ENCODE measurements at places on chromosomes 11 and 22.

DNA sequence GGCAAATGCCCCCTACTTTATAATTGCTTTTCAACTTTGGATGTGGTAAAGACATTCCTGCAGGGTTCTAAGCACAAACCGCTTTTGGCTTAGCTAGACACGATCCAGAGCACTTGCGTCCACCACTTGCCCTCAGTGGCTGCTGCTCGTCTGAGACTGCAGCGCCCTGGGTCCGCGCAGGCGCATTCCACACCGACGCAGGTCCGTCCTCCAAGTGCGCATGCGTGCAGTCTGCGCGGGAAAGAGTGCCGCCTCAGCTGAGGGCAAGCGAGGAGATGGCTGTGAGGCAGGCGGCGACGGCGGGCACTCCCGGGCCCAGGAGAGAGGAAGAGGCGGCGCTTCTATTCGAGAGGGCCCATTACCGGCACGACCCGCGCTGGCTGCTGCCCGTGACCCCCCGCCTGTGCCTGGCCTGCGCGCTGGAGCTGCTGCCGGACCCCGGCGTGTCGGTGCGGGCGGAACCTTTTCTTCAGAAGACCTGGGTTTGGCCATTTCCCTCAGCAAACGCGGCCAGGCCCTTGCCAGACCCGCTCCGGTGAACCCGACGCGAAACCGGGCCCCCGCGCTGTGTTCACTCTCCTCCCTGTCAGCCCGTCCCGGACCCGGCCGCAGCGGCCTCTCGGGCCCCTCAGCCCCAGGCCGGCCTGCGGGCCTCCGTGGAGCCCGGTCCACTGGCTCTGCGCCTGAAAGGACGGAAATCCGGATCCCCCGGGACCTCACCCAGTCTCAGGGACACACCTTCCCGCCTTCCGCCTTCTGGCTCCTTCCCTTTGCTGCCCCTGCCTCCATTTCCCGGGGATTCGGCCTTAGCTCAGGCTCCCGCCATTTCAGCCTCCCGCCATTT, at the start of gene MEI1:
TSS of gene MEI1 (plus strand) at position 240 of the 844 bp plus-strand sequence. CDS start at position 276, 36 bp downstream.
- peak; percentile 94 for DNase-seq

GRCh38 chr22:48902983-48903650, 924.6 kb downstream of the BRD1 start:
- no peak for DNase-seq

DNA sequence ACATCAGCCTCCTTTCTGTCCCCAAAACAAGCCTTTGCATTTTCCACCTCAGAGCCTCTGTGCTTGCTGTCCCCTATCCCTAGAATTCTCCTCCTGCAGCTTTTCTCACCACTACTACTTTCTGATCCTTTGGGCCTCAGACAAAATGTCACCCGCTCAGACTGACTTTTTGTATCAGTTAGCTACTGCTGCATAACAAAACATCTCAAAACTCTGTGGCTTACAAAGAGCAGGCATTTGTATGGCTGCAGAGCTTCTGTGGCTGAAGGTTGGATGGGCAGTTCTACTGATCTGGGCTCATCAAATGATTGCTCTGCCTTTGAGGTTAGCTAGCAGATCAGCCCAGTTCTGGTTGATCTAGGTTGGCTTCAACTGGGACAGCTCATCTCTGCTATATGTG, 248.7 kb downstream of the MN1 start:
- DNase-seq = no peak

GRCh38 chr22:47310601-47311000, 548.2 kb downstream of the TBC1D22A start:
- no peak for DNase-seq

- DNase-seq = peak; percentile 21
Observed at GRCh38 chr11:35139722-35140282, 831 bp downstream of the CD44 start.

GRCh38 chr22:37739611-37740049, 42.8 kb downstream of the TRIOBP start:
- DNase-seq = no peak

GRCh38 chr11:111739299-111739698, 26.9 kb downstream of the PPP2R1B start:
- DNase-seq = no peak

DNA sequence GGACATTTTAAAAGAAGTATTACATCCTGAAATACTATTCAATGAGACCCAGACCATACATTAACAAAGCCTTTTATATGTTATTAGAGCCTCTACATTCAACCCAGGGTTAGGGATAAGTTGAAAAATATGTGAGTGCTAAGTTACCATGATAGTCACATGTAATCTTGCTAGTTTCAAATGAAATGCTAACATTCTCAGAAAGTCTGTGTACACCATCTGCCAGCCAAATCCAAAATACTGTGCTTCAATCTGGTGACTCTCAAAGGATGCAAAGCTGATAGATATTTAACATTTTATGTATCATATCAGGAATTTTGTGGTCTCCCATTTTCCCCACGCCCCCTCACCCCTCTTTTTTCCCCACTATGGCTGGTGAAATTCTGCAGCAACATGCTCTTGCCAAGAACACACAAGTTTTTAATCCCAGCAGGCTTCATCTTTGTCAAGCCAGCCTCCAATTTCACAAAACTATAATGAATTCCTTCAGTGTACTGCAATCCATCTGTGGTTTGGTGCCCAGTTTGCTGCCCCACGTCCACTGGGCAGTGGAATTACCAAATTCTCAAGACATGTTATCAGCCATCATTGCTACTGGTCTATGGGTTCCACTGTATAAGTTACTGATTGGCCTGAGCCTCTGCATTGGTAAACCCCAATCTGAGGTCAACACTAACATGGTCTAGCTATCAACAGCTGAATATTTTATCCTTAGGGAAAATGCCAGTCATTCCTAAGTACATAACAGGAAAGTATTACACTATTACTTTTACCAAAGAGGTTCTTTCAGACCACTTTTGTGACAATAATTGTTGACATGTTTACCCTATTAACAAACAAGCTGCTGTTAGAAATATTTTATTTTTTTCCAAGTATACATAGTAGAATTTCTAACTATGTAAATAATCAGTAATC, 1.5 kb upstream of the PICALM start:
- no peak for DNase-seq

GRCh38 chr11:39174965-39175364, 2284.5 kb downstream of the LRRC4C start:
- DNase-seq = no peak

DNA sequence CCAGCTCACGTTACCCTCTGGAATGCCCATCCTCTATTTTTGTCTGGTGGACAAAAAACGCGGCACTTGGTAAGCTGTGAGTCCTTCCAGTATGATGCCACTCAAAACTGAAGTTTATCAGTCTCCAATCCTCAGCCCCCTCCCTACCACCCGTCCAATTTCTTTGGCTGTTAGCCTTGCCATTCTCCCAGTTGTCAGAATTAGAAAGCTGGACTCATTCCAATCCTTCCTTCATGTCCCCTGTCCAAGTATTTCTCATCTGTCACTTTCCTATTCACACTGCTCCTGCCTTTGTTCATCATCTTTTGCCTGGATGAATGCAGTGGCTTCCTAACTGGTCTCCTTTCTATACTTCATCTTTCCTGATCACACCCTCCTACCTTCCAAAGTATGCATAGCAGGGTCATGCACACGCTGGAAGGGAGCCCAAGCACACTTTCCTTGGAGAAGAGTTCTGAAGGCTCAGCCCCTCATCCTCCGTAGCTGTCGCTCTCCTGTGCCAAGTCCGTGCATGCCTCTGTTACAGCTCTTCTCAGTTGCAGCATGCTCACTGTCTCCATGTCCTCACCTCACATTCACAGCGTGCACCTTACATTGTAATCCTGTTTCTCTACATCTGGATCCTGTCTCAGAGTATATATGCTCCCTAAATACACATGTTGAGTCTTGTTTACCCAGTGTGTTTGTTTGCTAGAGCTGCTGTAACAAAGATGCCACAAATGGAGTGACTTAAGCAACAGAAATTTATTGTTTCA, 19.4 kb downstream of the APLP2 start:
- no peak for DNase-seq

DNA sequence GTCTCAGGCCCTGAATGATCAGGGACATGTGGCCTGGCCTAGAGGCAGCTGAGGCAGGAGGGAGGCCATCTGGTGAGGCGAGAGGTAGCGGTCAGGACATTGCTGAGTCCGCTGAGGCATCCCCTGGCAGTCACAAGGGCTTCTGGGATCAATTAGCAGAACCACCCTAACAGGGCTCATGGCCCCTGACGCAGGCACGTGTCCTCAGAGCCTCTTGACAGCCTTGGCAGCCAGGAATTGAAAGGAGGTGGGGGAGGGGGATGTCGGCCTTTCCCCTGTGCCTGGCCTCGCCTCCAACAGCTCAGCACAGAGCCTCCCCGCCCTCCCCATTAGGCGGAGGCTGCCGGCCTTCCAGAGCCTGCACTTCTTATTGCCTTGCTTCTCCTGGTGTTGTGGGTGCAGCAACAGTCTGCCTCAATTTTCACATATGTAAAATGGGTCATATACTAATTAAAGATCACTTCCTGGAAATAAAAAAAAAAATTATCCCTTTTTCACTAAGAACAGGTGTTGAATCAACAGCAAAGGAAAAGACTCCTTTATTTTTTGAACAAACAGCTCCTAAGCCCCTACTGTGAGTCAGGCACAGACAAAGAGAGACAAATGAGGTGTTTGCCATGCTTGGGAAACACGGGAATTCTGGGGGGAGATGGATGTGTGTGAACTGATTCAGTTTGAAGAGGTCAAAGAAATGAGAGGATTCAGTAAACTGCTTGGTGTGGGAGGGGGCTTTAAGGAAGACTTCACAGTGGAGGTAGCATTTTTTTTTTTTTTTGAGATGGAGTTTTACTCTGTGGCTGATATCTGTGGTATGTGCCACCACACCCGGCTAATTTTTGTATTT, 55.3 kb downstream of the NFAM1 start:
- no peak for DNase-seq

DNA sequence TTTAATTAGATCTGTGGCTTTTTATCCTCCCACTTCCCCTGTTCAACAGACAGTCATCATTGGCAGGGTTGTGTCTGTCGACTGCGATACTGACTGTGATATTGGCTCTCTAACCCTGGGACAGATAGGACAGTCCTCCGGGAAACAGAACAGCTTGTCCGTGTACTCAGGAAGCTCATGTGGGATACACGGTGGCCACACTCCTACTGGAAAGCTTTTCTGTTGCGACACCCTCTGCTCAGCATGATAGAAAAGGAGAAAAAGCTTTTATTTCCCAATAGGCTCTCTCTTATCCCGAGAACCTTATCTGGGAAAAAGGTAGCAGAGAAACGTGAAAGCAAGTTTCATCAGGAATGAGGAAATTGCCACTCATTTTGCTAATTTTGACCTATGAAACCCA, 60.4 kb upstream of the HSPA8 start:
- DNase-seq = no peak

DNA sequence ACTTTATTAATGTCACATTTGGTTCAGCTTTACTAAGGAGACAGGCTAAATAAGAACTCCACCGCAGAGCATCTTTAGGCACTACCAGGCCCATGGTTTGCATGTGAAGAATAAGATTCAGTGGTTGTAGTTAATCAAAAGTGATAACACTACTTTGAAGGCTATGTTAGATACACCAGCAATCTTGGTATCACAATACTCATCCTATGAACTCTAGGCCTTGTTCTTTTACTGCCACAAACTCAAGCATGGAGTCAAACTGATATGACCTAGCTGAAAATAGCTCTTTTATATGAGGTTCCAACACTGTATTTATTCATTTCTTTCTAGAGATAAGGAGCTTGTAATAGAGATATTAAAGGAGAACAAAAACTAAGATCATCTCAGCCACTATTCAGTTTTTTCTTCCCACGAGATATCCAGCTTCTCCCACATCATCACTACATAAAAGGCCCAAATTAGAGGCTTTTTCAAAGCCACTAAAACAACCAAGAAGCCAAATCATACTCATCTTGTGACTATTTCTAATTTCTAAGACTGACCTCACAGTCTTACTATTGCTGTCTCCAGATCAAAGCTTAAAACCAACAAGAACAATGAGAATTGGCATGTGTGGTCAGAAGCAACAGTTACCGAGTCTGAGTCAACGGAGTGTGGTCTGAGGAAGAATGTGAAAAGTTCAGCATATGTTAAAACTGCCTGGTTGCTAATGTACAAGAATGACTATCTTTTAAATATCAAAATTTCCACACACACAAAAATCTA, 25.1 kb upstream of the GUCY1A2 start:
- DNase-seq = no peak

GRCh38 chr11:7665473-7666291, 7.6 kb downstream of the CYB5R2 start:
- peak; percentile 84 for DNase-seq

- no peak for DNase-seq
Observed at GRCh38 chr11:109317726-109318125, 104.3 kb upstream of the C11orf87 start.

GRCh38 chr11:75246671-75247350, 6.2 kb downstream of the TPBGL start:
- DNase-seq = no peak

- no peak for DNase-seq
Observed at GRCh38 chr11:43489869-43490465, 131.2 kb downstream of the TTC17 start.

All from stimulated activated CD4-positive, alpha-beta T cell treated with anti-CD3 and anti-CD28 coated beads, Interleukin-2, amount 100 ng/mL, for 24 hours (primary cell).